ENCODE measurements at places on chromosomes 16 and 17.

DNA sequence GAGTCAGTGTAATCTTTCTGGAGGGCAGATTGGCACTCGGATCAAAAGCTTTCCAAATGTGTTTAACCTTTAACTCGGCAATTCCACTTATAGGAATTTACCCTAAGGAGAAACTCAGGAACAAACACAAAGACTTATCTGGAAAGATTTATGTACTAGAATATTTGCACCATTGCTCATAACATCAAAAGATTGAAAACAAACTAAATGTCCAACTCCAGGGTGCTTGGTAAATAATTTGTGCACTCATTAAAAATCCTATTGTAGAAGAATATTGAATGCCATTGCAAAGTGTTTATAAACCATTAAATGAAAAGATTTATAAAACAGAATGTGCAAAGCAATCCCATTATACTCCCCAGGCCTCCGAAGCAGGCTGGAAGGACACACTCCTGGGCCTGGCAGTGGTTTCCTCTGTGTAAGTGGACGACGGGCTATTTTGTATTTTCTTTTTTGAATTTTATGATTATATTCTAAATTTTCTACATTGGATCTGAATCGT, 18.7 kb upstream of the RBFOX3 start:
- no peak for DNase-seq

GRCh38 chr16:64215730-64216129, 906.1 kb downstream of the CDH11 start:
- DNase-seq, result no peak

- DNase-seq, result no peak
These were observed 11.9 kb upstream of the ASGR1 start for GRCh38 chr17:7191069-7191468.

DNA sequence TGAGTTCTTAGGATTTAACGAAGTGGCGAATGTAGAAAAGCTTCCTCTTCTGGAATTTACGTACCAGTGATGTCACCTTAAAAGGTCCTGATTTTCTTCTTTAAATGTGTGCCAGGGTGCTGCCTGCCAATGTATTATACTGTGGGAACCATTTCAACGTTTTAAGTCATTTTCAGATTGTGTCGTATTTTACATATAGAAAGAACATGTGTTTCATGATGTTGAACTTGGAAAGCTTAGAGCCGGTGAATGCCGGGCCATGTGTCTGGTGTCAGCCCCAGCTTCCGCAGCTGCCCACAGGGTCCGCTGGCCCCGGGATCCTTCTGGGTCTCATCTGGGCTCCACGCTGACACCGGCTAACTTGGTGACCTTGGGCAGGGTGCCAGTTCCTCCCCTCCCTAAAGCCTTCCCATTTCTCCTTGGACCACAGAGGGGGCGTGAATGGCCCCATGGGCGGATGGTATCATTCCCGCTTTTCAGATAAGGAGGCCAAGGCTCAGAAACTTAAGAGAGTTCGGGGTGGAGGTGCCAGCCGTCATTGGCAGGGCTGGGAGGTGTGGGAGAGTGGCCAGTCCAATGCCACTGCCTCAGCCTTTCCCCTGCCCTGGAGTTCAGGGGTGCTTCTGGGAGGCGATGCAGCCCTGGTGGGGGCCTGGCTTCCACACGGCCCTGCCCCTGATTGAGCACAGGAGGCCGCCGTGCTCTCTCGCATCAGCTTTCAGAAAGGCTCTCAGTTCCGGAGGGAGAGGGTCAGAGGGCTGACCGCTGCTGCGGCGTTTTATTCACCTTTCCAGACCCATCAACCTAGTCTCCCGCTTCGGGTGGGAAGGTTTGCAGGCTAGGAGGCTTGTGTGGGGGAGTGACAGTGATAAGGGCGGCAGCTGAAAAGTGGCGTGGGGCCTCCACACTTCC, 68.8 kb upstream of the CIBAR2 start:
- DNase-seq, result no peak

- DNase-seq, result peak; percentile 77
These were observed 70.3 kb downstream of the SDR42E1 start for GRCh38 chr16:81940781-81941560.

GRCh38 chr17:20302246-20302917, 165.0 kb downstream of the LGALS9B start:
- DNase-seq, result peak; percentile 7

DNA sequence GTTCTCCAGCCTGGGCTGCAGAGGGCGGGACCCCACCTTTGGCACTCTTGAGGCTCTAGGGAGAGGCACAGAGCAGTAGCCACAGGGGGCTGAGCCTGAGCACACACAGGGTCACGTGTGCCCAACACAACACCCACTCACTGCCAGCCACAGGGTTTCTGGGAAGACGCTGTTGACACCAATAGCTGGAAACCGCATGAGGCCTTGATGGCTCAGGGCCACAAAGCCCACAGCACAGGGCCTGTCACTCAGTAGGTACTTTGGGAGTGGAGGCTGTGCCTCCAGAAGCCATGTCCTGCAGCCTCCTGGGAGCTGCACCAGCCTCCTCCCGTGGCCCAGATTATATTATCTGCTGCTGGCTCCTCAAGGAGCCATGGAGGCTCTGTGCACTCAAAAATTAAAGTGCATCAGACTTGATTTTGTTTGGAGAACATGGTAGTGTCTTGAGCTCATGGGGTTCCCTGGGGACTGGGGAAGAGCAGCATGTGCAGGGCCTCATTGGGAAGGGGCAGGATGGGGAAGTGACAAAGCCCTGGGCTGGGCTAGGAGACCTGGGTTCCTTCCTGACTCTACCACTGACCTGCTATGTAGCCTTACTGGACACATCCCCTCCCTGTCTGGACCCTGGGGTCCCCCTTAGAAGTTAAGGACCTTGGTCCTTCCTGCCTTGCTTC, 12.5 kb upstream of the SREBF1 start:
- peak; percentile 96 for DNase-seq

DNA sequence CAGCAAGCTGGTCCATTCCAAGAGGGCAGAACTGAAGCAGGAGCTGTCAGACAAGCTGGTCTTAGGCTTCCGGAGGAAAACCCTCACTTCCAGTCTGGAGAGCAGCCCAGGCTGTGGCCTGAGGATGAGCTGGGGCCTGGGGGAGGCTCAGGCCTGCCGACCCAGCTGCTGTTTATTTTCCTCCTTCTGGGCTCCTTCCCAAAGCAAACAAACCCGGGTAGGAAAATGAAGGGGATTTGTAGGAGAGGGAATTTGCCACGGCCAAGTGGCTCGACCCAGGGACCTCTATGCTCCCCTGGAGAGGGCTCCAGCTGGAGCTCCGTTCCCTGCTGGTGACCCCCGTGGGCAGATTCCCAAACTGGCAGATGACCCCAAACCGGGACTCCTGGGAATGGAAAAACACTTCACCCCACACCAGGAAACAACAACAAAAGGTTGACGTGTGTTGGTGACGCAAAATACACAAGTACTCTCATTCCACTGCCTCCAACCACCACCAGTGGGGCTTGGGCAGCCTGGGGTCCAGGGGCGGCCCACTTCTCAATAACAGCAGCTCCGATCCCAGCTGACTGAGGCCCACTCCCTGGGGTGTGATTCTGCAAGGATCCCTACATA, 8.8 kb downstream of the JUP start:
- DNase-seq, result peak; percentile 51

GRCh38 chr17:7043182-7043496, 753 bp downstream of the SLC16A11 start:
- DNase-seq, result no peak

DNA sequence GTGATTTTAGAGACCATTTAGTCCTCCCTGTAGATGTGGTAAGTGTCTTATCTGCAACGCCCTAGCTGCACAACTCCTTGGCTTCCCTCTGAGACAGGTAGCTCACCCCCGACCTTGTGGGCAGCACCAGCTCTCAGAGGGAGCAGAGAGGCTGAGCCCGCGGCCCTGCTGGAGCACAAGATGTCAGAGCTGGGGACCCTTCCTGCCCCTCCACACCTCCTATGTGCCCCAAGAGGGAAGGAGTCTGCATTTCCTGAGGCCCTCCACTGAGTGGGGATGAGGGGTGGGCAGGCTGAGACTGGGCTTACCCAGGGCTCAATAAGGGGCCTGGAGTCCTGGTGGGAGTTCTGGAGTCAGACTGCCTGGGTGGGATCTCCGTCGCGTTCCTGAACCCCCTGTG, 12.2 kb upstream of the ADGRG1 start:
- no peak for DNase-seq

- DNase-seq, result peak; percentile 97
These were observed 636 bp upstream of the GABARAP start for GRCh38 chr17:7242717-7243452.

DNA sequence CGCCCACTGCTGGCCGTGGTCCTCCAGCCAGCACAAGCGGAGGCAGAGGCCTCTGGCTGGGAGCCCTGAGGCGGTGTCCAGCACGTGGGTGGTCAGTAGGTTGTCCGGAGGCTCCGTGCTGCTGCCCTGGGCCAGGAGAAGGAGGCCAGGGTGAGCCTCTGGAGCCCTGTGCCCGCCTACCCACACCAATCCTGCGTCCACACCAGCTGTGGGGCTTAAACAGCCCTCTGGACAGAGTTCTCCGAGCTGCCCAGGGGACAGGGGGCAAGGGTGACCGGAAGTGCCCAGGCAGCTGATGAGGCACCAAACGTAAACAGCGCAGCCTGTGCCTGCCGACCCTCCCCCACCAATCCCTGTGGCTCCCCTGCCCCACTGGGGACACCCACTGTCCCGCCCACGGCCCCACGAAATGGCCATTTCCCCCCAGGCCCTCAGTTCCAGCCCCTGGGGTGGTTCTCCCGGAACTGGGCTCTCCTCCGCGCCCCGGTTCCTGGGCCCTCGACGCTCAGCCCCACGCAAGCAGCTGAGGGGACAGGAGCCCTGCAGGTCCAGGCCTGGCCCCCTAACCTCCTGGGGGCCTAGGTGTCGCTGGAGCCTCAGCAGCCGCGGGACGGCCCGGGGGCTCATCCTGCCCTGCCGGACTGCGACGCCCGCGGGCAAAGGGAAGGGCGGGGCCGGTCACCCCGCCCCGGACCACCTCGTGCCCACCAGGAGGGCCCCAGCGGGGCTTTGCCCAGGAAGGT, 27.9 kb upstream of the DBNDD1 start:
- no peak for DNase-seq

GRCh38 chr17:28145348-28145747, 102.9 kb downstream of the NLK start:
- DNase-seq, result no peak

DNA sequence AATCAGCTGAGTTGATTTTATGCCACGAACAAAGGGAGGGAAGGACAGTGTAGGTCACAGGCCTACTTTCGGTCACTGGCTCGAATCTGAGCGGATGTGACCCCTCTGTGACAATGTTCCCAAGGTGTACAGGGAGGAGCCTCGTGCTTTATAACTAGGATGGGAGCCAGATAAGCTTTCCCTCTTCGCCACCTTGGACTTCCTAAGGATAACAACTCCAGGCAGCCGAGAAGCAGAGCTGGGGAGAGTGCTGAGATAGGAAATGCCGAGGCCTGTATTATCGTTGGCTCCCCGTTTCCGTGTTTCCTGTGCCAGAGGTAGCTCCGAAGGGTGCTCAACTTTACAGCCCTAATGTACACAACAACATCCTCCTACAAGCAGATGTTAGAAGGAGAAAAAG, 217.8 kb upstream of the IRX3 start:
- no peak for DNase-seq

DNA sequence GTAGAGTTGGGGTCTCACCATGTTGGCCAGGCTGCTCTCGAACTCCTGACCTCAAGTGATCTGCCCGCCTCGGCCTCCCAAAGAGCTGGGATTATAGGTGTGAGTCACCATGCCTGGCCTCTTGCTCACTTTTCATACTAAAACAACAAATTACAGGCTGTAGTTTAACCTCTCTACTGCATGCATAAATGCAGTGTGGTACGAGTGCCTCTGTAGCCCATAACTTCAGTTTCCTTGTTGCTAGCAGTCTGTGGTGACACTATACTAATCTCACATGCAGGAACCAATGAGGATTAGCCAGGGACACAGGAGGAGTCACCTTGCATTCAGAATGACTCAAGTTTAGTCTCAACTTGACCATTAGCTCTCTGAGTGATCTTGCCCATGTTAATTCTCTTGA, 20.1 kb downstream of the HMOX2 start:
- DNase-seq, result no peak

DNA sequence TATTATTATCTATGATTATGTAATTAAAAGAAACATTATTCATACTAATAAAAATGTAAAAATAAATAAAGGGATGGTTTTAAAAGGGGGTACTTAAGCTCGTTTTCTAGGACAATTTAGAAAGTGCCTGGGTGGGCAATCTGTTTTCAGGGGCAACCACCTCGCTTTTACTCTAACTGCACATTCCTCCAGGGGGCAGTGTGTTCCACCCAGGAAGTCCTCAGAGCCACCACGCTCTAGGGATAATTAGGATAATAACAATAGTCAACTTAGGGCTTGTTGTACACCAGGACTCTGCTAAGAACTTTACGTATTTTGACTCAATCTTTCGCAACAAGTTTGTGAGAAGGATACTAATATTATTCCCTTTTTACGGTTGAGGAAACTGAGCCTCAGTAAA, 396.7 kb upstream of the MAF start:
- DNase-seq, result peak; percentile 42

DNA sequence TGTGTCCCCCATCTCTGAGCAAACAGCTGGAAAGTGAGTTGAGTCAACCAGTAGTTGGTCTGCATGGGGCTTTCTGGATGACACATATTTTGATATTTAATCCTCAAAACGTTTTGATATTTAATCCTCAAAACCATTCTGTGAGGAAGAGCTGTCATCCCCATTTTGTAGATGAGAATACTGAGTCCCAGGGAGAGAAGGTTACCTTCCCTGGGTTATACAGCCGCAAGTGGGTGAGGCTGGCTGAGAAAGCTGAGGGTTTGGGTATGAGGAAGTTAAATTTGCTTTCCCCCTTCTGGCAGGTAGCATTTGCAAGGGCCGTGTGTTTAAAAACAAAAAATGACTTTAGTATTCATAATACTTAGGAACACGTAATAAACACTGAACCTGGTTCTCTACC, 447.2 kb downstream of the XYLT1 start:
- DNase-seq, result no peak

- no peak for DNase-seq
These were observed 2.0 kb downstream of the RBBP6 start for GRCh38 chr16:24541233-24541933.

GRCh38 chr17:30957741-30958140, 13.1 kb upstream of the RNF135 start:
- no peak for DNase-seq
